GM04503 (cell line): ENCODE measurements at places on chromosomes 5 and 9.

GRCh38 chr5:82234885-82235284, 43.3 kb downstream of the RPS23 start:
- no peak for DNase-seq

- DNase-seq, result no peak
These were observed 100.5 kb downstream of the TLE4 start for GRCh38 chr9:79672236-79672635.

DNA sequence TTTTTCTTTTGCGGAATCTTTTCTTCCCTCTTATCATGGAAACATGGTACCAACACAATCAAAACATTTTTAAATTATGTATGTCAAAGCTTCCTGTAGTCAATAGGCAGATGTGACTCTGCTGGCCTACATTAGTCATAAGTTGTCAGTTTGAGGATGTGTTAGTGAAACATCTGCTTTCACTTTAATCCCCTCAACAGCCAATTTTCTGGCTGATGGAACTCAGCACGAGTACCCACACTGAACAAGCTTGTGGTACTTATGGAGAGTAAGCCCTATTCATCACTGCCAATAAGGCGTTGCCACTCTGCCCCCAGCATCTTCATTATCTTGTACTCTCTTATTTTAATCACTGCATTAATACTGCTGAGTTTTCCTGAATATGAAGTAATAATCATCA, 1034.4 kb downstream of the CDH9 start:
- no peak for DNase-seq

DNA sequence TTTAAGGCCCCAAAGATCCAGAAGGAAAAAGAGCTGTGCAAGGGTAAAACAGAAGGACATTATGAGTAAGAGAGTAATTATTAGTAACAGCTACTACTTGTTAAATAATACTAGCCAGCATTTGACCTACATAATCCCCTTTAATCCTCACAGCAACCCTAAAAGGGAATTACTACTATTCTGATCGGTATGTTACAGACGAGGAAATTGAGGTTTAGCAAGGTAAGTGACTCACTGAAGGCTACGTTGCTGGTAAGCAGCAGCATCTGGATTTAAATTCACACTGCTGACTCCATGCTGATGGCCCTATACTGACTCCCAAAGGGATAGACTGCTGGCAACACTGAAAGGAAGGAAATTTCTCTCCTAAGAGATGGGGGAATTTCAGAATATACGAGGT, 3.7 kb upstream of the FSD1L start:
- DNase-seq, result no peak

DNA sequence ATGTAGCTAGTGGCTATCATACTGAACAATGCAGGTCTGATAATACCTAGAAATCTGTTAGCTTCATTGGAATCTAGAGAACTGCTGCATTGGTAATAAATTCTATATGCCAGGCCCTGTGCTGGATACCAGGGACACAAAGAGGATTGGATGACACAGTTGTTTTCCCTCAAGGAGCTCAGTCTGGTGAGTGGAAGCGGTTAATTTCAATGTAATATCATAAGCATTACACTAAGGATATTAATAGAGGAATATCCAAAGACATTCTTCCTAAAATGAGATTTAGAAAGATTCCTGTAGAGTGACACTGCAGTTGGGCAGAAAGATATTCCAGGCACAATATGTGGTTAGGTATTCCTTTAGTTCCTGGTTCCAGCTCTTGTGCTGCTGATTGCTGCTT, 5.9 kb downstream of the CMYA5 start:
- DNase-seq, result no peak

DNA sequence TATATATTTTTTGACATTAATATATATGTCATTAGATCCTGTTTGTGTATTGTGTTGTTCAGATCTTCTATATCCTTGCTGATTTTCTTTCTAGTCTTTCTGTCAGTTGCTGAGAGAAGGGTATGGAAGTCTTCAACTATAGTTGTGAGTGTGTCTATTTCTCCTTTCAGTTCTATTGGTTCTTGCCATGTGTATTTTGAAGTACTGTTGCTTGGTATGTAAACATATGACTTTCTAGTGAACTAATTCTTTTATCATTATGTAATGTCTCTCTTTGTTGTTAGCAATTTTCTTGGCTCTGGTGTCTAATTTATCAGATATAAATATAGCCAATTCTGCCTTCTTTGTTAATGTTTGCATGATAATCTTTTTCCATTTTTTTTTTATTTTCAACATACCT, 84.3 kb upstream of the CAST start:
- no peak for DNase-seq

DNA sequence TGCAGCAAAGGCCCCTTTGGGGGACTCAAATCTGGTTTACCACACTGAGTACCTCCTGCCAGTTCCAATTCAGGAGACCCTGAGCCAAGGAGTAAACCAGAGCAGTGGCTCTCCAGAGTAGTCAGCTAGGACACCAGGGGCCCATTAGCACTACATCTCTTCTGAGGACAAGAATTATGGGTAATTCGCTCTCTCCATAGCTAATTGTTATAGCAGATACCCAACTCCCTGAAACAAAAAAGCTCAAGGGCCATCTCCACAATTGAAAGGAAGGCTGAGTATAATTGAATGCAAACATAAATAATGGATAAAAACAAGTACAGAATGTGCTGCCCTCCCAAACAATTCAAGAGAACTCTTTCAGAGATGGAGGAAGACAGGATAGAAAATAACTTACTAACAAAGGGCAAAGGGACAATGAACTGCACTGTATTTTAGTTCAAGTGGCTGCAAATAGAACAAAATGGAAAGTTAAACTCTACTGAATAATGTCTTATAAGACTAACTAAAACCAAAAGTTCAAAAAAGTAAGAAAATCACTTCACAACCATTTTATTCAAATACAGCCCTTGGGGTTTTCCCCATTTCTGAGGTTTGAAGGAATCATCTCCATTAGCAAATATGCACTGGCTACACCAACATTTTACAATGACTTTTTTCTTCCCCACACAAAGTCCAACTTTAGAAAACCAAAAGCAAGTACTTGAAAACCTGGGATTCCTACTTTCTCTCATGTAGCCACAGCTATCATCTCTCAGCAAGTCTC, 118.8 kb downstream of the SIL1 start:
- no peak for DNase-seq

DNA sequence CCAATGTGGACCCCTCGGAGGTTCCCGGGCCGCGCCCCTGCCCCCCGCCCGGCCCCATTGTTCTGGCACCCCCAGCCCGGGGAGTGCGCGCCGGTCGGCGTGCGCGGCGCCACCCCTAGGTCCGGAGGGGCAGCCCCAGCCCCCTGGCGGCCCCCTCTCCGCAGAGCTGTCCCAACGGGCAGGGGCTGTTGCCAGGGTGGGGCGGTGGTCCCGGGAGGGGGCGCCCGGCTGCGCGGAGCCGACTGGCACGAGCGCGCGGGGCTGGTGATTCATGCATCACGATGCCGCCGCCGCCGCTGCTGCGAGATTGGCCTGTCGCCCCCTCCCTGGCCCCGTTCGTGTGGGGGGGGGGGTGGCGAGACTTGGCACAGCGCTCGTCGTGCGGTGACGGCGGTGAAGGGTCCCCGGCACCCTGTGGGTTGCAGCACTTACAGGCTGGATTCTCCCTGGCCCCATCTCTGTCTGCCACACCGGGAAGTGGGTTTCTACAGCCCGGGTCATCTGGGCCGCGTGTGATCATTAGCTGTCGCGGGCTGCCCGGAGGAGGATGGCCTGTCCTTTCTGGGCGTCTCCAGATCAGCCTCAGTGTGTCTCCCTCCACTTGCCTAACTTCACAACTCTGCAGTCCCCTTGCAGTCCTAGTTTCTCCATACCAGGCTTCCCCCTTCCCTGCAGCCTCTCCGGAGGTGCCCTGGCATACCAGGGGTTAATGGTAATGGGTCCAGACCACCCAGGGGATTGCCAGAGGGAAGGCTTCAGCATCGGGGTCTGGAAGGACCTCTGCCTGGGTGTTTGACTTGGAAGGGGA, 858 bp downstream of the NCS1 start:
- no peak for DNase-seq

DNA sequence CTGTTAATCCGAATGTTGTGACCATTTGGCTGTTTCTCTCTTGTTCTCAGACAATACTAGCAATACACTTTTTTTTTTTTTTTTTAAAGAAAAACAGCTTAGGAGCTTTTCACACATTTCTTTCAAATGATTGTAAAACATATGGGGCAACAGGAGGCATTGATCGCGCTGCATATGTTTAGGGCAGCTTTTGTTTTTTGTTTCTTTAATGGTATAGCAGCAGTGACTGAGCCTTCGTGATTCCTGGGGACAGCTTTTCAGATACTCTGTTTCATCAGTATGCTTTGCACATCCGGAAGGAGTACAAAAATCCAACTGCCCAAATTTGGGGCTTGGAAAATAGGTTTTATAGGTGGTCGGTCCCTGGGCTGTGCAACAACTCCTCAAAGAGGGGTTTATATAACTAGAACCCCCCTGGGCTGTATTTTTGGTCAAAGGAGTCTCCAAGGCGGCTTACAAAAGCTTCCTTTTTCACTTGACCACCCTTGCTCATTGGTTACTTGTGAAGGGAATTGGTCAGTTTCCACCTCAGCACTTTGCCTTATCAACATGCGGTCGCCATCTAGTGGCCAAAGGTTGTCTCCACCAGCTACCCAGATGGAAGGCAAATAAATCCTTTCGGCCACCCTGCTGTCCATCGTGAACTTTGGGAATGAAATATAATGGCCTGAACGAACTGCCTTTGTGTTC, 91.8 kb downstream of the PDE6A start:
- no peak for DNase-seq

DNA sequence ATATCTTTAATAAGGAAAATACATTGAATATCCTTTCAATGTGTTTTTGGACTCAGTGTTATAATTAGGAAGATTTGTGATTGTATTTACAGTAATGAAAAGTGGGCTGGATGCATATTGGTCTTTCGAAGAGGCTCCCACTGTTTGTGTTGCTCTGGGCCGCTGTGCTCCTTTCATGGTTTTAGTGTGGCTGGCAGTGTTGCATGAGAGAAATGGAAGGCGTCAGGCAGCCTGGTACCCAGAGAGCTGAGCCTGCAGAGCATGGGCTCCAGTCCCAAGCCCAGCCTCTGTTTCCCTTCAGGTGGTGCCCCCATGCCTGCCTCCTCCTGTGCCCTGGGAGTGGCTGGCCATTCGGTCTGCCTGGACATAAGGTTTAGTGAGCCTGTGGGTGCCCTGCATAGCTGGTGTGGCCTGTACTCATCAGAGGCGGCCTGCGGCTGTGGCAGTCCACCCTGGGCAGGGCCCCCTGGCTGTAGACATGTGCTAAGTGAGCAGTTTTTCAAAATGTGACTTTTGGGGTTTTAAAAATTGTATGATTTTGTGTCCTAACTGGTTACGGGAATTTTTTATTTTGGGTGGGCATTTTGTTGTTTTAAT, 27.4 kb upstream of the FAM120AOS start:
- DNase-seq, result no peak

DNA sequence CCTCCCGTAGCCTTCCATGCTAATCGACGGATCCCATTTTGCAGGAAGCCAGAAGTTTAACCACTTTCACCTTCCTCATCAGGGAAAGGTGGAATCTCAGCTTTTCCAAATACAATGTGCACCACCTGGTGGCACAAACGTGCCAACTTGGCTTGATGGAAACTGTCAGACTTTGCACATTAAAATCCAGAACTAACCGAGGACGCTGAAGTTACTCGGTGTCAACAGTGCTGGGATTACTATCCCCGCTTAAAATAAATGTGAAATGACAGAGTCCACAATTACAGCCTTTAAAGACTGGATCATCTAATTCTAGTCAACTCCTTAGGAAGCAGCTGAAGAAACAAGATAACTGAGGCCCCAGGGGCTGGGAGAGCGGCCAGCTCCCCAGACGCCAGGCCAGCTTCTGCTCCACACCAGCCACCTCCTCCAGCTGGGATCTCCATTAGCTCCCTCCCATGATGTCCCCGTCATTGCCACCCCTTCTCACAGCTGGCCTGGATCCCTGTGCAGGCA, 50.1 kb upstream of the RETREG1 start:
- no peak for DNase-seq

DNA sequence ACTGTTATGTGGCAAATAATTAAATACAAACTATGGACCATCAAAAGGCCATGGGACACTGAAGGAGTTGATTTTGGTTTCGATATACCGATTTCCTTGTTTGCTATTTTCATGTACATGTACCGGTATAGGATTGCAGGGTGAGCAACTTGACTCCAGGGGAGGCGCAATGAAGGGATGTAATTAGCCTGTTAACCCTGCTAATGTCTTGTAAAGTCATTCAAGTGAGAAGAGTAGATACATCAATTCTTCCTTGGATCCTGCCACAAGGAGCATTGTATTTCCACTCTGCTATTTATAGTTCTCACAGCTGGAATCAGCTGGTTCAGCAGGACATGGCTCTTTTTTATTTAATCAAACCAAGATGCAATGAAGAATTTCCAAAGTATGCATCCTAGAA, 102.0 kb downstream of the STK32A start:
- DNase-seq, result no peak

DNA sequence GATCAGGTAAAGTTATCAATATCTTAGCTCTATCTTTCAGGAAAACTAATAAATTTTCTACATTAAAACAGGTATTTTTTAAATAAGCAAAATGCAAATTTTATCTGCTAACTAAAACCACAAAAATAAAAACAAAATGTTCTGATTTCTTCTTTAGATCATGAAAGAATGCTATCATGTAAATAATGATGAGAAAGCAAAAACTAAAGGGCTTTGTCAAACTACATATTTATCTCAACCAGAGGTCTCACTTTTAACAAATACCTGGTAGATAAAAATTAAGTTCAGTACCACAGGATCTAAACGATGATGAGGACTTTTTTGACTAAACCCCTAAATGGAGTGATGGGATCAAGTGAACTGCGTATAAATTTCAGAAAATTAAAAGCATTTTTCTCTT, 50.5 kb downstream of the MLANA start:
- DNase-seq, result no peak

DNA sequence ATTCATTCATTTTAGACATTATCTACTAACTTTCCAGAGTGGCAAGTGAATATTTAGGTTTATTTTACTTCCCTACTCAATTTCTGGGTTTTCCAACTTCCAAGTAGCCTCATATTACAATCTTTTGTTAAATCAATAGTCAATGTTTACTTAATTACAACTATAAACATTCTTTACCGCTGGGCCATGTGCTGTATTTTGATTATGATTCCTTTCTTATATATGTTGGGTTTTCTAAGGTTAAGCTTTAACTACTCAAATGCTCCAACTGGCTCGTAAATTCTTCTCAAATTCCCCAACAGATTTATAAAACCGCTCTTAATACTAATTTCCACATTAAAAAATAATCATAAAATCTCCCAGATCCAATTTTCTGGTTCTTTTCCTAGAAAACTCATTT, 110.1 kb upstream of the ABCA1 start:
- DNase-seq, result no peak

DNA sequence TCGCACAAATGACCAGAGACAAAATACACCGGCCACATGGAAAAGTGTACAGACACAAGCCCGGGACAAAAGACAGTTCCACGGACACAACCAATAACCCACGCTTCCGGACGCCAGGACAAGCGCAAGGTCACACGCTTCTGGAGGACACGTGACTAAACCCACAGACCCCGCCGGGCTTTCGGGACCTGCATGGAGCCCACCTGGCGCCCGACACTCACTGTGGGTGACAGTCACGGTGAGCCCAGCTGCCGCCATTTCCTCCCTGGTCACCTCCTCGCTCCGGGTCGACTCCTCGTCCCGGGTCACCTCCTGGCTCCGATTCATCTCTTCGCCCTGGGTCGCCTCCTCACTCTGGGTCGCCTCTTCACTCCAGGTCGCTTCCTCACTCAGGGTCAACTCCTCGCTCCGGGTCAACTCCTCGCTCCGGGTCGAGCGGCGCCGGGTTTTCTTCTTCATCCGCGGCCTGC, 470 bp downstream of the BAG1 start:
- DNase-seq, result no peak
